ENCODE measurements at places on chromosomes 12 and 14.

DNA sequence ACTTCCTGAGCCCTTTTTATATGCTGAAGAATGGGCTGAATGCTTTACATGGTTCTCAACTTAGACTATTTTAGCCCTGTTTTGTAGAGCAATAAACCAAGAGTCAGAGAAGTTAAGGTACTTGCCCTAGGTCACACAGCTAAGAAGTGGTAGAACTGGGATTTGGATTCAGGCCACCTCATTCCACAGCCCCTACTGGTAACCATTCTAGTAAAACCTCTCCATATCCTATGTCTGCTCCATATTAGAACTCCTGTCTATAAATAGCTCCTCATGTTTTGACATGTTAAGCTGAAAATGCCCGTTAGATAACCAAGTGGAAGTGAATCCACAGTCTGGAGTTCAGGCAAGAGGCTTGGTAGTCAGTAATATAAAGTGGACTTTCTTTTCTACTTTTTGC lies 111.6 kb downstream of the HECTD4 start:
- DNase-seq = no peak

DNA sequence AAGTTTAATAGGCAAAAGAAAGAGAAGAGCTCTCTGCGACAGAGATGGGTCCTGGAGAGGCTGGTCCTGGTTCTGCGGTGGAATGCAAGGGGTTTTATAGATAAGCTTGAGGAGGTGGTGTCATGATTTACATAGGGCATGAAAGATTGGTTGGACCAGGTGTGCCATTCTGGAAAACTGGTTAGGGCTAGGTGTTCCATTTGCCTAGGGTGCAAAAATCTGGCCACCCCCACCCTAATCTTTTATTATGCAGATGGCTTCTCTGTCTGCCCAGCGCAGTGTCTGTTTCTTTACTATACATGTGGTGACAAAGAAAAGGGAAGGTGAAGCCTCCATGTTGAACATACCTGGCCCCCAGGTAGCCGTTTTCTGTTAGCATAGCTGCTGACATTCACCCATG lies 65.4 kb downstream of the ERC1 start:
- DNase-seq = no peak

DNA sequence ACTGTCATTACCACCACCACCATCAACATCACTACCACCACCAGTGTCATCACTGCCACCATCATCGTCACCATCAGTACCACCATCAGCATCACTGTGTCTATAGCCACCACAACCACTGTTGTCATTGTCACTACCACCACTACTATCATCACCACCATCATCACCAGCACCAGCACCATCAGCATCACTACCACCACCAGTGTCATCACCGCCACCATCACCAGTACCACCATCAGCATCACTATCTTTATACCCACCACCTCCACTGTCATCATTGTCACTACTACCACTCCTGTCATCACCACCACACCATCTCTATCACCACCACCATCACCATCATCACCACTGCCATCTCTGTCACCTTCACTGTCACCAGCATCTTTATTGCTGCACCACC lies 60.6 kb downstream of the BEGAIN start:
- DNase-seq = no peak

- no peak for DNase-seq
Measured at GRCh38 chr12:4424422-4424821, 21.2 kb downstream of the FGF6 start.

DNA sequence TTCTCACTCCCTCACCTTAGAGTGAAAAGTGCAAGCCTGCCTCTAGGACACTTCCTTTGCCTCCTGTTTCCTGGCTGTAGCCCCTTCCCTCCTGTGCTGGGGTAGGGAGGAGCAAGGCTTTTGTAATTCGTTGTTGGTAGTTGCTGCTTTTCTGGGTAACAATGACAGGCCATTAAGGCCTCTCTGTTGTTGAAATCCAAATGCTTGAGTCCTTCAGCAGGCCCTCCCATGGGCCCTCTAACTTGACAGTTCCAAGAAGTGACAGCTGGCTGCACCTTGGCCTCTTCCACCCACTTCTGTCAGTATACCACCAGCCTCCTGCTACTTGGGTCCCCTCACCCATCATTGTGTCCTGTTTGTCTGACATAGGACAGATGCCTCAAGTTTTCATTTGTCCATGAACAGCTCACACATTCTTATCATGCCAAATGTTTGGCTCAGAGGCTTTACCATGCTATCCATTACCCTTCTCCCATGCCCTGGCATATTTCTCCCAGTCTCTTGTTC lies 103.7 kb upstream of the PDE3A start:
- no peak for DNase-seq

DNA sequence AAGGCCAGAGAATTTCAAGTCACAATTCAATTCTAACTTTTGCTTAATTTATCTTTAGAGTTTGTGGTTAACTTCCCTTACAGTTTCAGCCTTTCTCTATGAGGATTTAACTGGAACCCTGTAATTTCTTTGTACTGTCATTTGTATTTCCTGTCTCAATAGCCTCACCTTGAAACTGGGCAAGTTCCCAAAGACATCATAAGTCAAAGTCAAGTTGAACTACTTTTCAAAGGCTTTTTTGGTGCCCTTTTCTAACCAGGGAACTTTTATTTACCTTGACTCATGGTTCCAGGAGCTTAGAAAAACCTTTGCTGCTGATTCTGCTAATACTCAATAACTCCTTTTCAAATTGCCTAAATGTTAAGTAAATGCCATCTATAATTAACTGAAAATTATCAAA lies 200.8 kb upstream of the KRR1 start:
- DNase-seq = no peak

- DNase-seq = no peak
Measured at GRCh38 chr12:118641249-118641648, 264.9 kb downstream of the SUDS3 start.

DNA sequence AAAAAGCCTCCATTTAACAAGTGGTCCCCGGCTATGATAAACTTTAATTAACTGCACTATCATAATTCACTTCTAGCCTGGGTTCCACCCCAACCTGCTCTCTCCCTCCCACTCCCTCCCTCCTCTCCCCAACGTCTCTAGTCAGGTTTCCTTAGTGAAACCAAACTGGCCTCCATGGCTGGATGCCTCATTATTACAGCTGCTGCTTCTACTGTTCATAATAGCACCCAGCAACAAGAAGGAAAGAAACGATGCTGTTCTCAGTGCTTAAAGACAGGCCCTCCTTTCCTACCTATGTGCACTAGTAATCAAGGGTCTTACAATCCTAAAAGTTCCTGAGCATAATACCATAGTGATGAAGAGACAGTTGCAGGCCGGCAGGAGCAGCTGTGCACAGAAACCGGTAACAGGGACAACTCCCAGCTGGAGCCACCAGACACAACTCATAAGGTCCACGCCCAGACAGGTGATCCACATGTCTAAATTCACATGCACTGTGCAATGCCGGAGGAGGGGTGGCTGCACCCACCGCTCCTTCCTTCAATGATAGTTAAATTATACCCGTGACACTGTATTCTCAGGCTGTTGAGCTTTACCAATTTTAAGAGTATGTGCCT lies 6.2 kb downstream of the IRF2BPL start:
- no peak for DNase-seq

- no peak for DNase-seq
Measured at GRCh38 chr14:21039585-21040369, 2.4 kb upstream of the RNASE7 start.

DNA sequence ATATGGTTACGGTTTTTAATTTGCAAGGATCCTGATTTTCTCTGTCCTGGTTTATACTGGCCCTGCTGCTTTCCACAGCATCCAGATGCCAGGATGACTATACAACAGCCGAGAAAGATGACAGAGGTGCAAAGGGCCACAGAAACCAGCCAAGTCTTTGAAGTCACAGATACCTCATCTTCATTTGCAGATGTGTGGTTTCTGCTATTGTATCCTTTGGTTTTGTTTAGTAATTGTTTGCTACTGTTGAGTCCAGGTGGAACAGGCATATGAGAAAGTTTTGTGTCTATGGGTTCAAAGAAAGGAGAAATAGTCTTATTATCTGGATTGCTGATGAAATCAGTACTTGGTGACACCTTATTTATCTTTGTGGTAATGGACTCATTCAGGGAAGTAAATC lies 17.3 kb upstream of the KLHL42 start:
- no peak for DNase-seq

- no peak for DNase-seq
Measured at GRCh38 chr14:102885737-102886447, 36.6 kb upstream of the AMN start.

GRCh38 chr14:62445570-62445969 lies 599.7 kb downstream of the KCNH5 start:
- DNase-seq = no peak

GRCh38 chr12:24172031-24172772 lies 222.7 kb upstream of the SOX5 start:
- no peak for DNase-seq

GRCh38 chr14:74982661-74983060 lies 20.1 kb upstream of the EIF2B2 start:
- DNase-seq = no peak

- DNase-seq = no peak
Measured at GRCh38 chr14:44468771-44469170, 38.3 kb downstream of the FSCB start.

DNA sequence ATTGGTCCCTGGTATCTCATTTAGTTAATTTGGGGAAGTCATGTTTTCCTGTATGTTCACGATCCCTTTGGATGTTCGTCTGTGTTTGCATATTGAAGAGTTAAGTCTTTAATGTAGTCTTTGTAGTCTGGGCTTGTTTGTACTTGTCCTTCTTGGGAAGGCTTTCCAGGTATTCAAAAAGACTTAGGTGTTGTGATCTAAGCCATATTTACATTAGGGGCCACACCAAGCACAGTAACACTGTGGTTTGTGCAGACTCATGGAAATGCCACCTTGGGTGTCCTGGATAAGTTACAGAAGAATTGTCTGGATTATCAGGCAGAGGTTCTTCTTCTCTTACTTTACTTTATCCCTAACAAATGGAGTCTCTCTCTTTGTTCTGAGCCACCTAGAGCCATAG lies 380.3 kb downstream of the CCER1 start:
- DNase-seq = no peak

DNA sequence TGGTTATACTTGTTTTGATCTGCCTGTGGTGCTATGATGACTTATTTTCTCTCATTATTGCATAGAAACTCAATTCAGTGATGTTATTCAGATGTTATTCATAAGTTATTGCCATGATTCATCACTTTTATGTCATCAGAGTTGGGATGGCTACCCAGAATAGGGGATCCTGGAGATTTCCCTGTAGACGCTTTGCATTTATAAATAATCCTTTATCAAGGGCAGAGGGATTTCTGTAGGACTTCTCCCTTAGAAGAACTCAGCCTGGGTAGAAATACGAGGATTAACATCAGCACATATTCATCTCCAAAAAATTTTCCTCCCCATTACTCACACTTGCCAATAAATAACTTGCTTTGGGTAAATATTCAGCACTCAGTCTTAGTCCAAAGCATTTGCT lies 4.9 kb downstream of the GPRC5A start:
- DNase-seq = no peak

DNA sequence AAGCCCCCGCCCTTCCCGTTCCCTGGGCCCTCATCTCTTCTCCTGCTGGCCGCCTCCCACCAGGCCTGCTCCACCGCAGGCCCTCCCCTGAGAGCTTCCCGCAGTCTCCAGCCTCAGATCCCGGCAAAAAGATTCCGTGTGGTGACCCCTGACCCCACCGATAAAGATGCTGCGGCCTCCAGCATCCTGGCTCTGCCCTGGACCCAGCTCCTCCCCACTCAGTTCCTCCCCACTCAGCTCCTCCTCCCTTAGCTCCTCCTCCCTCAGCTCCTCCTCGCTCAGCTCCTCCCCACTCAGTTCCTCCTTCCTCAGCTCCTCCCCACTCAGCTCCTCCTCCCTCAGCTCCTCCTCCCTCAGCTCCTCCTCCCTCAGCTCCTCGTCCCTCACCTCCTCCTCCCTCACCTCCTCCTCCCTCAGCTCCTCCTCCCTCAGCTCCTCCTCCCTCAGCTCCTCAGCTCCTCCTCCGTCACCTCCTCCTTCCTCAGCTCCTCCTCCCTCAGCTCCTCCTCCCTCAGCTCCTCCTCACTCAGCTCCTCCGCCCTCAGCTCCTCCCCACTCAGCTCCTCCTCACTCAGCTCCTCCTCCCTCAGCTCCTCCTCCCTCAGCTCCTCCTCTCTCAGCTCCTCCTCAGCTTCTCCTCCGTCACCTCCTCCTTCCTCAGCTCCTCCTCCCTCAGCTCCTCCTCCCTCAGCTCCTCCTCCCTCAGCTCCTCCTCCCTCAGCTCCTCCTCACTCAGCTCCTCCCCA lies 17.0 kb downstream of the NOC4L start:
- DNase-seq = no peak
